Cardiac ventricle fibroblast (primary cell): ENCODE measurements at places on chromosomes 5 and 9. TPM values are rescaled to one million over a fixed set of nuclear protein-coding genes. Genes with fewer than 3 reads are reported as not detected.

The WNK2 gene
- total RNA-seq = not detected in 2 replicates

The CRHBP gene
- 0.69 and 0.73 TPM in 2 replicates for total RNA-seq

The CDKN2A gene
- 19.5 and 22.0 TPM in 2 replicates for total RNA-seq

The SPATA31C1 gene
- total RNA-seq = not detected in 2 replicates

The ZDHHC21 gene
- total RNA-seq = 1.8 and 2.5 TPM in 2 replicates

The C6 gene
- 16.3 and 20.7 TPM in 2 replicates for total RNA-seq

The ZNF462 gene
- 9.5 TPM in 2 replicates for total RNA-seq

The ROR2 gene
- total RNA-seq = 57.2 and 65.1 TPM in 2 replicates

The GZMA gene
- total RNA-seq = not detected in 2 replicates

The HK3 gene
- not detected in 2 replicates for total RNA-seq

The SCGB3A1 gene
- not detected in 2 replicates for total RNA-seq

The TMEM167A gene
- 29.8 and 38.3 TPM in 2 replicates for total RNA-seq

The TLE4 gene
- 14.2 and 18.4 TPM in 2 replicates for total RNA-seq

The PCDHB4 gene
- total RNA-seq = 0.64 and 0.75 TPM in 2 replicates

The RLN2 gene
- not detected in 2 replicates for total RNA-seq

The ALDH7A1 gene
- total RNA-seq = 34.7 and 47.3 TPM in 2 replicates

The FOXE1 gene
- not detected in 2 replicates for total RNA-seq

The ICE1 gene
- total RNA-seq = 16.3 and 17.7 TPM in 2 replicates

The PCDHGA6 gene
- 6.9 and 10.2 TPM in 2 replicates for total RNA-seq

The F2R gene
- total RNA-seq = 121 and 122 TPM in 2 replicates

The SMIM3 gene
- total RNA-seq = 53.3 and 62.1 TPM in 2 replicates

The CTXN3 gene
- not detected in 2 replicates for total RNA-seq
